NCI-H748 treated with DMSO at 0.1 percent for 48 hours (cell line): ENCODE measurements at places on chromosomes 16 and 17.

DNA sequence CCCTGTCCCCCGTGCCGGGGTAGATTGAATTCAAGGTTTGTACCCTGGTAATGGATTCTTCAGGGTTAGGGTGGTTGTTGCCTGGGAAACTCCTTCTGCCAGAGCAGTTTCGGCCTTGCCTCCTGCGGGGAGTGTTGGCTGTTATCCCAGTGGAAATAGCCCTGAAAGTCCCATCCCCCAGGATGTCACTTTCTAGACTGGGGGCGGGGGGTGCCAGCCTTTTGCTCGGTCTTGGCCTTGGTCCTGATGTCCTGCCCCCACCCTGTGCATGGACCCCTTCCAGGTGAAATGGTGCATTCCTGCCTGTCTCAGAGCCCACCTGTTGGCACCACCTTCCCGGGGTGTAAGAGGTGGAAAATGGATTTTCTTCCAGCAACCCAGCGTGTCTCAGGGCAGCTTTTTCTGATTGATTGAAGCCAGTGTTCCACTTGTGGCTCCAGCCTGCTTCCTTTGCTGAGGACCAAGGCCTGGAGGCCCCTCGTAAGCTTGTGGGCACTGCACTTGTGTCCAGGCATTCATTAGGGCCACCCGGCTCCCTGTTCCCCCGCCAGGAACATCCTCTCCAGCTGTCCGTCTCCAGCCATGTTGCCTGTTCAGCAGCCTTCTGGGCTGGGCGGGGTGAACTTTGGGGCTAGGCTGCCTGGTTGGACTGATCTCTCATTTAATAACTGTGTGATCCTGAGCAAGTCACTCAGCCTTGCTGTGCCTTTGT lies 25.6 kb downstream of the MGAT5B start:
- DNase-seq: no peak

DNA sequence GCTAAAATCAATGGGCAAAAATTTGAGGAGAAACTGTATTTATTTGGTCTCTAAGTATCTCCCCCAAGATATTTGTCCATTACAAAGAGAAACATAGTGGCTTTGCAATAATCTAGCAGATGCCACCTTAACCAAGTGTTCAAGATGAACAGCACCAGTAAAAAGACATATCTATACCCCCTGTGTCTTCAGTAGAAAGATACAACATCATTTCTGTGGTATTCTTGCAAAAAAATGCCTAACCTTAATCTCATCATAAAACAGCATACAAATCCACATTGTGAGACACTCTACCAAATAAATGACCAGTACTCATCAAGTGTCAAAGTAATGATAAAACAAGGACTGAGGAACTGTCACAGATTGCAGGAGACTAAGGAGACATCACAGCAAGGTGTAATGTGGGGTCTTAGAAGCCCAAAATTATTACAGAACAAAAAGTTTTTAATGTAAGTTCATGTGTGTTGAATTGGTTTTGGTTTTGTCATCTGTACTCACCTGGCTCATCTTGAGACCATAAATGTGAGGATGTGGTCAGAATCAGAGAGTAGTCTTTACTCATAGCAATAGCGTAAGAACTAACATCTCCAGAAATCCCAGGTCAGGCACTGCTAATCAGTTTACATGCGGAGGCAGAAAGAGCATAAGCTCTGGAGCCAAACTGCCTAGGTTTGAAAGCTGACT lies 77.2 kb downstream of the AATF start:
- no peak for DNase-seq

- DNase-seq: no peak
Measured at GRCh38 chr17:17682293-17682736, 1.1 kb downstream of the RAI1 start.

DNA sequence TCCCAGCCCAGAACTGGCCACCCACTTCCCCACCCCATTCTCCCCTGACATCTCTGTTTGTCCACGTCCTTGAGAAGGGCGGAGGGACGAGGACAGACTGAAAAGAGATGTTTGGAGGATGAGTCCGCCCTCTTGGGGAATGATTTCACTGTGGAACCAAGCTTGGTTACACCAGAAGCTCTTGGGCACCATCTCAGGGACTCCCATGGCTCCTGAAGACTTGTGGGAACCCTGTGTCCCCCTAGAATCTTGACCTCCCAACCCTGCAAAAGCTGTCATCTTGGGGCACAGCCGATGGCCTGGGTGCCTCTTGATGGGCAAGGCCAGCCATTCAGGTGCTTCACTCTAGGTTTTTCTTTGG lies 25.9 kb upstream of the LITAF start:
- DNase-seq: no peak

- DNase-seq: no peak
Measured at GRCh38 chr16:81913222-81913621, 98.0 kb downstream of the SDR42E1 start.

DNA sequence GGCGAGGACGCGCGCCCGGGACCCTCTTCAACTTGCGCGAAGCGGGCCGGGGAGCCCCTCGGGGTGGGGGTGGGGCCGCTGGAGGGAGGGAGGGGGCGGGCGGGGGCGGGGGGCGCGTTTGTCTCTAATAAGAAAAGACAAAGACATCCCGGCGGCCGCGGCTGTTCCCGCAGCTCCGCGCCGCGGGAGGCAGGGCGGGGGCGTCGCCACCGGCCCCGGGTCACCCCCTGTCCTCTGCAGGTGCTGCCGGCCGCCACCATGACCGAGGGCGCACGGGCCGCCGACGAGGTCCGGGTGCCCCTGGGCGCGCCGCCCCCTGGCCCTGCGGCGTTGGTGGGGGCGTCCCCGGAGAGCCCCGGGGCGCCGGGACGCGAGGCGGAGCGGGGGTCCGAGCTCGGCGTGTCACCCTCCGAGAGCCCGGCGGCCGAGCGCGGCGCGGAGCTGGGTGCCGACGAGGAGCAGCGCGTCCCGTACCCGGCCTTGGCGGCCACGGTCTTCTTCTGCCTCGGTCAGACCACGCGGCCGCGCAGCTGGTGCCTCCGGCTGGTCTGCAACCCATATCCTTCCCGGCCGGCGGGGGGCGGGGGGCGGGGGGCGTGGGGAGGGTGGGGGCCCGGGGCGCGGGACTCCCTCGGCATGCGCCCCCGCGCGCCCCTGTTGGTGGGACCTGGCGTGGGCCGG lies 714 bp downstream of the CACNA1H start:
- DNase-seq: no peak

GRCh38 chr17:1197781-1198490 lies 18.2 kb upstream of the ABR start:
- DNase-seq: no peak

- DNase-seq: peak; percentile 91
Measured at GRCh38 chr17:48107137-48108055, at the start of gene SNX11. SNX11 (plus strand) TSS chr17:48107766; CDS start chr17:48112044, 4,278 bp downstream.

DNA sequence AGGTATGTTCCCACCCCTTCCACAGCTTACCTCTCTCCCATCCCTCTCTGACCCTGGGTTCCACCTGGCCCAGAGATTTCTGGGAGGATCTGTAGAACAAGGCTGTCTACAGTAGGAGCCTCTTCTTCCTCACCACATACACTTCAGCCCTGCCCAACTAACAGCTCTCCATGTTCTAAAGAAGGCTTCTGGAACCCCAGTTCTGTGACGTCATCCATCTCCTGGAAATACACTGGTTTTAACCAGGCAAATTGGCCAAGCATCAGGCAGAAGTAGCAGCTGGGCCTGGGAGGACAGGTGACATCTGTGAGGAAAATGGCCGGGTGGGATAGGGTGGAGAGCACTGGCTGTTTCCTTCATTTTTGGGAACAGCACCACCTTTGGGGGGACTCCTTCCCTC lies at the start of gene LYZL6:
LYZL6 (minus strand) TSS at position 177 of the 400 bp plus-strand sequence. CDS start 4,357 bp downstream, outside the sequence.
- DNase-seq: no peak

- no peak for DNase-seq
Measured at GRCh38 chr16:81843243-81843582, 64.1 kb downstream of the PLCG2 start.

- no peak for DNase-seq
Measured at GRCh38 chr17:74833501-74834377, 25.9 kb downstream of the GRIN2C start.

DNA sequence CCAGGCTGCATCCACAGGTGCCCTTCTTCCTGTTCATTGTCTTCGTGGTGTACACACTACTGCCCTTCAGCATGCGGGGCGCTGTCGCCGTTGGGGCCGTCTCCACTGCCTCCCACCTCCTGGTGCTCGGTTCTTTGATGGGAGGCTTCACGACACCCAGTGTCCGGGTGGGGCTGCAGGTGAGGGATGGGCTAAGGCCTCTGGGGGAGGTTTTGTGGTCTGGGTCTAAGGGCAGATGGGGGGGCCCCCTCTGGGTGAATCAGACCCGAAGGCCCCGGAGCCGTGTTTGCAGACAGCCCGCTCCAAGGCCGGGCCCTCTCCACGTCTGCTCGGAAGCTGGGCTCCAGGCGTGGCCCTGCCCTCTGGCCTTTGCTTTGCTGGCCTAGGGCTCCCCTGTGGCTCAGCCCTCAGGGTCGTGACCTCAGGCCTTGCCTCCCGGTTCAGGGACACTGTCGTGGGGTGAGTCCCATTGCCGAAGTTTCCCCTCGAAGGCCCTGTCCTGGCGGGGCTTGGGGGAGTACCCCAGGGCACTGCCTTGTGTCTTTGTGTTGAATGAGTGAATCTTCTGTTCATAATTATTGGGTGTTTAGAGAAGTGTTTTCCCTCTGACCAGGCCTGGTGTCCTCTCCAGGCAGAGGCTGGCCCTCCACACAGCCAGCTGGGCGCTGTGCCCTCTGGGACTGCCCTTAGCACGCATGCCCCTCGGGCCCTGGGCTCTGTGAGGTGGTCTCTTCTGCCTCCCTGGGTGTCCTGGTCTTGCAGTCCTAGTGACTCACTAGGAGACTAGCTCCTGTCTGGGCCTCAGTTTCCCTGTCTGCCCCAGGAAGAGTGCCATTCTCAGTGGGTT lies 25.6 kb downstream of the ADCY7 start:
- DNase-seq: no peak

- no peak for DNase-seq
Measured at GRCh38 chr16:24975428-24975889, 39.7 kb downstream of the ARHGAP17 start.

DNA sequence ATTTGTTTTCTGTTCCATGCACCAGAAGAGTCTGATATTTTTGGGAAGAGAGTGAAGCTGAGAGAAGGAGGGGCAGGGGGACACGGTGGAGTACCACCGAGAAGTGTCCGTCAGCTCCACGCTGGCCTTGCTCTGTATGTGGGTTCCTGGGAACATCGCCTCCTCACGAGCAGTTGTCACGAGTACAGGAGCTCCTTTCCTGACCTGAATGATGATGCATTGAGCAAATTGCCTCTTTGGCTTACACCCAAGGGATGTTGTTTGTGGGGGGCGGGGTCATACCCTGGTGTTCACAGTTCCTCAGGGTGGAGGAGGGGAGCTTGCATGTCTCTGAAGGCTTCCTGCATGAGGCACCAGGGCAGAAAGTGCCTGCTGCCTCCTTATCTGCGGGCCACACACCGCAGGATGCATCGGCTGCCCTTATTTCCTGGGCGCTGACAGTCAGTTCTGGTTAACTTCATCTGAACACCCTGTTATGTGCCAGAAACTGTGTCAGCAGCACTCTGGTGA lies 36.2 kb downstream of the RGS9 start:
- no peak for DNase-seq

GRCh38 chr17:64634218-64634617 lies 27.9 kb downstream of the SMURF2 start:
- DNase-seq: no peak

DNA sequence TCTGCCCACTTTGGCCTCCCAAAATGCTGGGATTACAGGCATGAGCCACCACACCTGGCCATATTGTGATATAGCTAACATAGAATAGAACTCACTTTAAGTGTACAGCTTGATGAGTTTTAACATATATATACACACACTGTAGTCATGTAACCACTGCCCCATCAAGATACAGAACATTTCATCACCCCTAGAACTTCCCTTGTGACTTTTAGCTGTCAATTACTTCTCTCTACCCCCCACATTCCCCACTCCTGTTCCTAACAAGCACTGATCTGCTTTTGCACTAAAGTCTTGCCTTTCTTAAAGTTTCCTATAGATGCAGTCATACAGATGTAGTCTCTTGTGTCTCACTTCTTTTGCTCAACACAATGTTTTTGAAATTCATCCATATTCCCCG lies 93.1 kb downstream of the PITPNC1 start:
- DNase-seq: no peak

DNA sequence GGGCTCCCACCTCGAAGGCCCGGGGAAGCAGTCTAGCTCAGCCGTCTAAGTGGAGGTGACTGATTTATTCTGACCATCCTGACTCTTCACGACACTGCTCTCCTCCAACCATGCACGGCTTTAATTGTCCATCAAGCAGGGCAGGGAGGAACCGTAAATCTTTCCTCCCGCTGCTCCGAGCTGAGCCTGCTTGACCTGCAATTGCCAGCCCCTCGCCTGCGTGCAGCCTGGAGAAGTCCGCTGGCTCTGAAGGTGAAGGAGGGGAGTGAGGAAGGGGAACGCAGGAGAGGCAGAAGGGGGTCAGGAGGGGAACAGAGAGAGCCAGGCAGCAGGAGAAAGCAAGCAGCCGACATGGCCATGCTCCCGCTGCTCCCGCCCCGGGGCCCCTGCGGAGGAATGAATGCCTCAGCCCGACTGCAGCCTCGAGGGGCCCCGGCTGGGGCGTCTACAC lies 10.1 kb downstream of the RBFOX3 start:
- no peak for DNase-seq

- no peak for DNase-seq
Measured at GRCh38 chr16:49806446-49806845, 49.5 kb downstream of the ZNF423 start.

DNA sequence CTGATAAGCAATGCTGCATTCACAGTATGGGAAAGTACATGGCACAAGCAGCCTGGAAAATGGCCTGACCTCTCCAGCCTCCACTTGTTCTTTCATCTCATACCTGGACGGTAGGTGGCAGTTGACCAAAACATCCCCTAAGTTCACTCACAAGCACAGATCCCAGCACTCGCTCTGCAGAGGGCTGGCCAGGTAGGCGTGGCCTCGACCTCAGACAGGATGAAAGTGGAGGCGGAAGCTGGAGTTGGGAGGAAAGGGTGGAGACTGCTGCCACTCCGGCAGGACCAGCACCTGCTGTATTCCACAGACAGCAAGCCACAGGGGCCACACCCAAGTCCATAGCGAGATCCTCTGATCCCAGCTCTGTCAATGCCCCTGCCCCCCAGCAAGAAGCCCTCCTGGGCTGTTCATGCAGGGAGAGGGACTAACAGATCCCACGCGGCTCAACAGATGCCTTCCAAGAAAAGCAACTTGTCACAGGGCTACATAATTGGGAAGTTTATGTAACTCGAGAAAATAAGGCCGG lies 31.3 kb downstream of the ZCCHC14 start:
- peak; percentile 84 for DNase-seq

- no peak for DNase-seq
Measured at GRCh38 chr16:4991754-4992153, 33.6 kb downstream of the SEC14L5 start.

GRCh38 chr17:66726846-66727245 lies 108.1 kb upstream of the CACNG5 start:
- no peak for DNase-seq

GRCh38 chr17:49548506-49549310 lies 27.0 kb upstream of the NXPH3 start:
- DNase-seq: no peak

GRCh38 chr16:54953461-54953860 lies 22.8 kb downstream of the IRX5 start:
- no peak for DNase-seq

DNA sequence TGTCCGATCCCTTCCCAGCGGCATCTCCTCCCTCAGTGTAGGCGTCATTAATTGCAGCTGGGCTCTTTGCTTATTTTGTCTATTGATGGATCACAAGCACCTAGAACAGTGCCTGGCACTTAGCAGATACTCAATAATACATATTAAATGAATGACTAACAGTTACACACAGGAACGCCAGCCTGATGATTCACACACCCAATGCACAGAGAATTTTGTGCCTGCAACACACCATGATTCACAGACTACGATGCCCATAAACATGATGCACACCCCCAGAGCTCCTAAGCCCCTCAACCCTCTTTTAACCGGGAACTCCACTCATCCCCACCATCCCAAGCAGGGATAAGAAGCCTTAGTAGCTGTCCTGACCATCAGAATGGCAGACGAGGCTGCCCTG lies 66.6 kb upstream of the TMEM97 start:
- DNase-seq: no peak
